ENCODE measurements at places on chromosomes 12 and 14.

- DNase-seq, result no peak
These were observed 1.5 kb upstream of the NOVA1 start for GRCh38 chr14:26599291-26599690.

DNA sequence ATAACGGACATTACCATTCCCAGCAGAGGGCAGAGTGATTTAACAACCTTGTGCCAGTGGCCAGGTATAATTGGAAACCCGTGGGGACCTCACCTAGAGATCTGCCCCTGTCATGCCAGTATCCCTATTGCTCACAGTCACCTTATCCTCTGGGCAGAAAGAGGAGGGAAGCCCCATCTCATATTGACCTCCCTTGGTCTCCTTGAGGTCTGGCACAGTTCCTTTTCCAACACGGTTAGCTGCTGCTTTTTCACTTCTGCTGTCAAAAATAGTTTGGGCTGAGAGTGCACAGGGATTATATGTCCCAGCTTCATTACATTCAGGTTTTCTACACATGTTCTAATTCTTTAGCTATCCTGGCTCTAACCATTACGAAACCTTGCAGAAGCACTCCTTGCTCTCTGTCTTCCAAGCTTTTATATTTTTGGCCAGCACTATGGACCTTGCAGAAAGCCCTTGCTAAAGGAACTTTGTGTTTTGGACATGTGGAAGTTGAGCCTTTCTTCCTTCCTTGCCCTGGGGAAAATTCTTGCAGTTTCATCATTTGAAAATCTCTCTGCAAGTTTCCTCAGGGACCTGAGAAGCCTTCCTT lies 111.7 kb upstream of the MIS18BP1 start:
- DNase-seq, result no peak

DNA sequence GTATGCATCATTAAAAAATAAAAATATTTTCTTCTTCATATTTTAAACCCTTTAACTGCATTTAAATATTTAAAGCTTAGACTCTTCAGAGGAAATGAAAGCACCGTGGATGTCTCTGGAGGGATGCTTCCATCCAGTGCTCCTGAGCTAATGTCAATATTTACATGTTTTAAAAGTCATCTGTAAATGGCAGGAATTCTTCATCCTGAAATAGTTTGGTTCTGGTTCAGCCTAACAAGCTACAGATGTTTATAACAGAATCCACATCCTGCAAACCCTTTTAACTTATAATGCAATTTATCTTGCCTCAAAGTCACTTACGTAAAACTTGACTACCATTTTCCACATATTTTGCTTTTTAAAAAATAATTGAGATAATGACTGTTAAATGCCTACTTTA lies 1207.3 kb downstream of the SLC16A7 start:
- no peak for DNase-seq

- DNase-seq, result no peak
These were observed 201.6 kb upstream of the TMEM260 start for GRCh38 chr14:56378046-56378445.

GRCh38 chr12:90407841-90408240 lies 547.1 kb downstream of the CCER1 start:
- no peak for DNase-seq

DNA sequence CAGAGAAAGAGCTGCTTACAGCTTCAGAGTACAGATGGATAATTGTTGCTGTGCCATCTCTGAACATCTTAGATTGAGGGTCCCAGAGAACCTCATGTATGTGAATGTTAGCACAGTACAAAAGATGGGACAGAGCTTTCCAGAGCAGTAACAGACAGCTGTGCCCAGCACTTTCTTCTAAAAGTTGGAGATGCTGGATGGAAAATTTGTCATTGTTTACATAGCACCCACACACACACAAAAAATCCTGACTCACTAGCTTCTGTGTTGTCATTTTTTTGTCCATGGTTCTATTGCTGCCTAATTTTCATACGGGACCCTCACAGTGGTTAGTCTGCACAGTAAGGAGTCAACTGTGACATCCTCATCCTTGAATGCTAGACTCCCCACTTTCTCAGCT lies 374.7 kb downstream of the DIO2 start:
- no peak for DNase-seq

- no peak for DNase-seq
These were observed 44.8 kb upstream of the MYF6 start for GRCh38 chr12:80662586-80662985.

- DNase-seq, result no peak
These were observed 35.7 kb upstream of the ATP2A2 start for GRCh38 chr12:110245369-110245772.

Data from NCI-H2107 (cell line).